Aorta (tissue), 5 donors: ENCODE measurements at places on chromosomes 12 and 14. TPM values are rescaled to one million over a fixed set of nuclear protein-coding genes. Genes with fewer than 3 reads are reported as not detected.

Gene NRDE2
- 16.1 TPM for polyA plus RNA-seq

Gene KRT2
- 0.50 TPM for polyA plus RNA-seq

DNA sequence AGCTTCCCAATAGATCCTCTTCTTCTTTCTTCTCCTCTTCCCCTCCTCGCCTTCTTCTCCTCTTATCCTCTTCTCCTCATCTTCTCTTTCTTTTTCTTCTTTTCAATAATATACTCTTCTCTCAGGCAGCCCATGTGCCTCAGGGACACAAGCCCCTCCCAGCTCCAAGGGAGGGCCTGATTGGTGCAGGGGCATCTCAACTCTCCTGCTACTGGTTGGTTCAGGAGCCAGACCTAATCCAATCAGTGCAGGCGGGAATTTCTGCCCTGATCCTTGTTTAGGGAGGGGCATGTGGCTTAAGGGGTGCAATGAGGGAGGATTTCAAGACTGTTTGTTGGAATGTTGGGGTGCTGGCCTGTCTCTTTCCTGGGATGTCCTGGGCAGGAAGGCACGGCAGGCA lies 9.0 kb downstream of the SERPINA12 start:
- no peak for DNase-seq

Gene NUAK1
- 8.7 TPM for polyA plus RNA-seq

DNA sequence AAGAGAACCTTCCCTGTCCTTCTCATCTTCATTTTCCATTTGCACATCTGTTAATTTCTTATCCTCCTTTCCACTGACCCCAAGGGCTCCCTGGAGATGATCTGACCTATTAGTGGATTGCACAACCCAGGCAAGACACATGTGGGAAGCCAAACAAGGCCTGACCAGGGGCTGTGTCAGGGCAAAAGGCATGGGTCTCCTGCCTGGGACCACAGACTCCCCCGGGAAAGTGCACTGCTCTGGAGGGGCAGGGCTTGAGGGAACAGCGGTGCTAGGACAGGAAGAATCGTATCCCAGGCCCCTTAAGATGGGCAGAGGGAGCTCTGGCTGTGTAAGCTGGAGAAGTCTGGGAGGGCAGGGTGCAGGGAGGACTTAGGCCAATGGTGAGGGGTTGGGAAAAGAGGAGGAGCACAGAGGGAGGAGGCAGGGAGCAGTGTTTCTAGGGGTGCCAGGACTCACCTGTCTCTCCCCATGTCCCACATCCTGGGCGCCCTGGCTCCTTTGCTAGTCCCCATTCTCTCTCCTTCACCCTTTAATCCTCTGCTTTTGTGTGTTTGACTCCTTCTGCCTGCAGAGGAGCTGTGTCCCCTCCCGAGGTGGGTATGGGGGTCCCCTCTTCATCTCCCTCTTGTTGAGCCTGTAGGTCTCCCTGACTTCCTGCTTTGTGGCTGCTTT lies 25.3 kb downstream of the PLEKHG3 start:
- DNase-seq, result peak; percentile 63

DNA sequence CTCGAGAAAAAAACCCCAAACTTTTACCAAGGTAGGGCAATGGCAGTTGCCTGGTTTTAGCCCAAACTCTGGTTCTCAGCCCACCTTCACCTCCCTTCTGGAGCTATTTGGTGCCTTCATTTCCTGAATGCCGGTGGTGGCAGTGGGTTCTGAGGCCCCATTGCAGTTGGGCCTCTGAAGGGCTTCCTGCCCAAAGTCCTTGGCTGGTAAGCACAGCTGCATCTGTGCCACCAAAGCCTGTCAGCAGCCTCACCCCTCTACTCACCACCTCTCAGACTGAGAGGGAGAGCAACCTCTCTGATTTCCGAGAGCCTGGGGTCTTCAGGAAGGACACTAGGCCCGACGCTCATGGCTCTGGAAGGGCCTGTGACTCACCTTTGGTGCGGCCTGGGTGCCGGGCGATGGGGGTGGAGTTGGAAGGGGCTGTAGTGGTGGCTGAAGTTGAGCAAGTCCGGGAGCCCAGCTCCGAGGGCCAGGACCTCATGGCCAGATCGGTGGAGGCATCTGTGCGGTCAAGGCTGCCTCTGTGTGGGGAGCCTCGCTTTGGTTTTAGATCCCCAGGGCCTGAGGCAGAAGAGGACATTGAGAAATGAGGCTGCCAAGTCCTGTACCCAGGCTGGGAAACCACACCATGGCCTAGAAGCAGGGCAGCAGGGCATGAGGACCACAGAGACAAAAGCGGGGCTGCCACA lies 38.6 kb upstream of the GPR68 start:
- no peak for DNase-seq

DNA sequence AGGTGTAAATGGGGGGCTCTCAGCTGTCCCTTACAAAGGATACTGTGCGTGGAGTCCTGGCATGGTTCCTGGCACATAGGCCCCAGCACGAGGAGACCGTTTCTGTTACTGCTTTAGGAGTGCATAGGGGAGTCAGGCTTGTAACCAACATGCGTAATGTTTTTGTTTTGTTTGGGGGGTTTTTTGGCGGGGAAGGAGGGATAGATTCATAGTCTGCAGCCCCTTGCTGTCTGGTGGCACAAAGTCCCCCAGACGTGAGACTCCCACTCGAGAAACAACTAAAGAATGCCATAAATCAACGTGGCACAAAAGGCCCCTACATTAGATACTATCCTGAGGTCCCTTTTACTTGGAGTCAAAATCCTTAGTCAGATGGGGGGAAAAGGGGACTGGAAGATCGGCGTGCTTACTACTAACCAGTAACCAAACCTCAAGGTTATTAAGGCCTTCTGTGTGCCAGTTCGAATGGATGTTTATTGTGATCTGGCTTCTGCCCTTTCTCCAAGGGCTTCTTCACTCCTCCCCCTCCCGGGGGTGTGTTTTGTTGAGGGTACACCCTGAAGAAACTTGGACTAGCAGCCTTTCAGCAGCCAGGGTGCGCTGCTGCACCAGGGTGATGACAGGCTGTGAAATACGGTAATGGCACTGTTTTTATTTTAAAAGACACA lies 874 bp downstream of the ISCU start:
- DNase-seq, result peak; percentile 90

Gene JAG2
- 0.13 TPM for polyA plus RNA-seq

GRCh38 chr12:67599691-67600090 lies 48.9 kb upstream of the DYRK2 start:
- DNase-seq, result no peak

GRCh38 chr12:125519026-125519651 lies 453.9 kb downstream of the AACS start:
- no peak for DNase-seq

GRCh38 chr12:132154341-132154761 lies 10.1 kb downstream of the NOC4L start:
- DNase-seq, result peak; percentile 43

DNA sequence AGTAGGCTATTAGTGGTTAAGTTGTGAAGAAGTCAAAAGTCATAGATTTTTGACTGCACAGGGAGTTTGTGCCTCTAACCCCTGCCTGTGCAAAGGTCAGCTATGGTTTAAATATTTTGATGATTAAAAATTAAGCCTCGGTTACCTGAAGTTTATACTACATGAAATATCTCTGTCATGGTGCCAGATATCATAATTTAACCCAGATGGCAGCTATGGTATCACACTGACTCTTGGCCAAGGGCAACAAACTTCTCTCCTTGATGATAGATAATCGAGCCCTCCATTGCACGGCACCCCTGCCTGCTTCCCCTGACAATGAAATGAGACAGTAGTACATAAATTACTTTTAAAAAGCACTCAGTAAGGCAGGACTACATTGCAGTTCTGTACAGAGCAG lies 80.8 kb downstream of the SLC35F4 start:
- no peak for DNase-seq

GRCh38 chr14:20490563-20490962 lies 14.8 kb upstream of the RNASE10 start:
- no peak for DNase-seq

GRCh38 chr12:118102609-118103008 lies 1.2 kb downstream of the VSIG10 start:
- DNase-seq, result no peak

DNA sequence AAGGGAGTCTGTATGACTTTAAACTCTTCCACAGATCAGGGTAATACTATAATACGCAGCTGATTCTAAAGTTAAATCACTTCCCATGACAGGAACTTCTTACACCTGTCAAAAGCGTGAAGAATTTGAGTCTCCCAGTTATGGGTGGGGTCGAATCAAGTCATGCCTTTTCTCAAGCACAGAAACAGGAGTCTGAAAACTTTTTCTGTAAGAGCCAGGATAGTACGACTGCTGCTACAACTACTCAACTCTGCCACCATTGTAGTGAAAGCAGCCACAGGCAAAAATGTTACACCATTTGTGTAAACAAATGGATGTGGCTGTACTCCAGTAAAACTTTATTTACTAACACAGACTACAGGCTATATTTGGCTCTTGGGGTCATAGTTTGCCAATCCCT lies 90.3 kb downstream of the DUSP6 start:
- DNase-seq, result no peak

- no peak for DNase-seq
Observed at GRCh38 chr12:24922090-24922489, 26.8 kb downstream of the BCAT1 start.

Gene COCH
- polyA plus RNA-seq, result 1.9 TPM

Gene GARIN6
- polyA plus RNA-seq, result not detected

- no peak for DNase-seq
Observed at GRCh38 chr14:66152747-66153146, 333.4 kb upstream of the CCDC196 start.

Gene GPR84
- polyA plus RNA-seq, result 0.38 TPM

GRCh38 chr14:104169005-104169698 lies 30.8 kb downstream of the KIF26A start:
- no peak for DNase-seq

Gene TAS2R9
- not detected for polyA plus RNA-seq

GRCh38 chr12:131471271-131471905 lies 239.5 kb upstream of the SFSWAP start:
- DNase-seq, result no peak

DNA sequence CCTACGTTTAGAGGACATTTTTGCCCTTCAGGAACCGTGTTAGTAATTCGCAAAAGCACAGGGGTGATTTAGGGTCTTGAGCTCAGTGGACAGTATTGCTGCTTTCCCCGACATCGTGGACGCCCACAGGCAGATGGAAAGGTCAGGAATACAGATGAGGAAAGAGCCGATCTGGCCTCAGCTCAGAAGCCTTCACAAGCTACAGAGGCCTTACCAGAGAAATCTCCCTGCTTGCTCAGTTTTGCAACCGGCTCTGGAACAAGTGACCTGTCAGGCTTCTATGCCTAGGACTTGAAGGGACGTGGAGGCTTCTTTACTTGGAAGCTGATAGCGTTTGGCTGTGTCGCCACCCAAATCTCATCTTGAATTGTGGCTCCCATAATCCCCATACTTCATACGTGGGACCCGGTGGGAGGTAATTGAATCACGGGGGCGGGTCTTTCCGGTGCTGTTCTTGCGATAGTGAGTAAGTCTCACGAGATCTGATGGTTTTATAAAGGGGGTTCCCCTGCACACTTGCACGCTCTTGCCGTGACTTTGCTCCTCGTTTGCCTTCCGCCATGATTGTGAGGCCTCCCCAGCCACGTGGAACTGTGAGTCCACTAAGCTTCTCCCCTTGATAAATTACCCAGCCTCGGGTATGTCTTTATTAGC lies 332.5 kb downstream of the MED13L start:
- no peak for DNase-seq

DNA sequence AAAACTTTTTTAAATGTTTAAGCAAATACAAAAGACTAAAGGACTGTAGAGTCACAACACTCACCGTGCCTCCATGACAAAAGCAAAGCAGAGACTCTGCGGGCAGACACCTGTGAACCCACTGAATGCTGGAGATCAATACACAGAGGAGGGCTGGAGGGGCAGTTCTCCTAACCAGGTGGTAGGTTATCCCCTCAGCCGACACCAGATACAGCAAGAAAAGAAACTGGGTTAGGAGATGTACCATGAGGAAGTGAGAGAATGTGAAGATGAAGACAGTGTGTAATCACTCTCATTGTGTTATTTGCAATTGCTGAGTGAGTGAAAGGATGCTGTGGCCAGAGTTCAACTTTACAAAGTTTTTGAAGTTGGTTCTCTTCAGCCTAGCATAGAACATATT lies 480.3 kb downstream of the BCL11B start:
- no peak for DNase-seq

DNA sequence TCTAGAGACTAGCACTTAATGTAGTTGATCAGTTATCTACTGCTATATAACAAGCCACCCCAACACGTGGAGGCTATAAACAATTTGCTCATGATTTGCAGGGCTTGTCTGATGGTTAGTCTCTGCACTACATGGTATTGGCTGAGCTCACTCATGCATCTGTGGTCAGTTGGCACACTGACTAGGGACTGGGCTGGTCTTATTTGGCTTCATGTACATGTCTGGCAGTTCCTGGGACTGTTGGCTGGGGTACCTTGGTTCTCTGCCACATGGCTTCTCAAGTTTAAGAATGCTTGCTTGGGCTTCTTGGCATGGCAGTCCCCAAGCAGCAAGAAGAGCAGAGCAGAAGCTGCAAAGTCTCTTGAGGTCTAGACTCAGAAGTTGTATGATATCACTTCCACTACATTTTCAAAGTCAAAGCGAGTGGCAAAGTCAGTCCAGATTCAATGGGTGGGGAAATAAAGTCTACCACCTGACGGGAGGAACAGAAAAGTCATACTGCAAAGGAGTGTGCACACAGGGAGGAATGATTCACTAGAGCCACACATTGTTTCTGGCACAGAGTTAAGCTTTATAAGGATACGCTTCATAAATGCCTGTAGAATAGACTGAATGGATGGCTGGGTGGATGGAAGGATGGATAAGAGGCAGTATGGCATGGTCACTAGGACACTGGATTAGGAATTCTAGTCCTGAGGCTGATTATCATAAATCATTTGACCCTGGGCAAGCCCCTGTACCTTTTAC lies 44.8 kb upstream of the PTHLH start:
- DNase-seq, result no peak

GRCh38 chr12:7868391-7868790 lies 4.3 kb downstream of the SLC2A14 start:
- DNase-seq, result no peak

- no peak for DNase-seq
Observed at GRCh38 chr12:15962760-15963159, 51.6 kb downstream of the DERA start.
